NCI-H1092 treated with DMSO at 0.1 percent for 48 hours (cell line): ENCODE measurements at places on chromosomes 6 and 20.

DNA sequence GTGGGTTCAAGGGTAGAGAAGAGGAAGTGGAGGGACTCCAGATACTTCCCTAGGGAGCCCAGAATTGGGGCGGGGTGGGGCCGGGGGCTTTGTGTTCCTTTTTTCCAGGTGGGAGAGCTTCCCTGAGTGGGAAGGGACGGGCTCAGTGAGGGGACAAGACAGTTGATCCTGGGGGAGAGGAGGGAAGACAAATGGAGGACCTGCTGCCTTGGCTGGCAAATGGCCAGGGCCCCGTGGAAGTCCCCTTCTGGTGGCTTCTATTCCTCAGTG, 2.6 kb downstream of the CTSZ start:
- no peak for DNase-seq

- DNase-seq: no peak
Observed at GRCh38 chr6:132410830-132411229, 9.6 kb upstream of the MOXD1 start.

- DNase-seq: no peak
Observed at GRCh38 chr6:30895343-30895742, 11.0 kb downstream of the DDR1 start.

DNA sequence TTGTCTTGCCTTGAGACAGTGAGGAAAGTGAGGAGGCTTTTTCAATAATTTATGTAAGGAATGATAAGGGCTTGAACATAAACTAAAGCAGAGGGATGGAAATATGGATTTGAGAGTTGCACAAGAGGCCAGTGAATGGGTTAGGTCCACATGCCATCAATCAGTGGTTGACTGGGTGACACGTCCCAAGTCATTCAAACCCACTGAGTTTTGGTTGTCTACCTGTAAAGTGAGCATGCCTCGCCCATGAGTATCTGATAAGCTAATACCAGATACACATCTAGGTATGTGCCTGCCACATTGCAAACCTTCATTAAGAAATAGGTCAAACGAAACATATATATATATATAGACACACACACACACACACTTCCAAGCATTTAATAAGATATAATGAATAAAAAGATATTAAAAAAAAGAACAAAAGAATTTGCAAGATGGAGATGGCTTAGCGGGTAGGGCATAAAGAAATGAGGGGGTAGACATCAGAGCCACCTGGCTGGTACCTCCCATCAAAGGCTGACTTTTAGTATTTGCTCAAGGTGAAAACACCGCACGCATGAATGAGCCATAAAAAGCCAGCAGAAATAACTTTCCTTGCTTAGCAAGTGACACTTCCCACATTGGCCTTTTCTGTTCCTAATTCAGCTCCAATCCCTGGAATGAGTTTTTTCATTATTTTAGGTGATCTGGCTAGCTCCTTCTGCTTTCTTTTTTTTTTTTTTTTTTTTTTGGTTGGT, 109.1 kb upstream of the GGTLC1 start:
- no peak for DNase-seq

DNA sequence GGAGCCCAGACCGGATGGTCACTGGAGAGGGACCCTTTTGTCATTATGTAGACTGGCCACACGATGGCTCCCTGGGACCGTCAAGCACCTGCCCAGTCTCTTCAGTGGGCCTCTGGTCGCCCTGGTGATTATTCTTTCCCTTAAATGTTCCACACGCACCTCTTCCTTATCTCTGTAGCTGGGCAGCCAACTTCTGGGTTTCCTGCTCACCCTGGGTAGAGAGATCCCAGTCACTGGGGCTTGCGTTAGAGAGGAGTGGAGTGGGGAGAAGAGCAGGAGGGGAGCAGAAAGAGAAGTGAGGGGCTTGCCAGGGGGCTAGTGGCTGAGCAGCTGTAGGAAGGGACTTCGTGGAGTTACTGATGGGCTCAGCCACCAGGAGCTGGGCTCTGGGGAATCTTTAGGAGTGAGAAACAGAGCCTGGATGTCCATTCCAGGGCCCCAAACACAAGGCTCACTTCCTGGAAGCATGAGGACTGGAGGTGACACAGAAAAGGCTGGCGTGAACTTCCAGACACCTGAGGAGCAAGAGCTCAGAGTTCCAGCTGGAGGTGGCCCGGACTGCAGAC, 150.1 kb downstream of the DHX35 start:
- DNase-seq: peak; percentile 65

DNA sequence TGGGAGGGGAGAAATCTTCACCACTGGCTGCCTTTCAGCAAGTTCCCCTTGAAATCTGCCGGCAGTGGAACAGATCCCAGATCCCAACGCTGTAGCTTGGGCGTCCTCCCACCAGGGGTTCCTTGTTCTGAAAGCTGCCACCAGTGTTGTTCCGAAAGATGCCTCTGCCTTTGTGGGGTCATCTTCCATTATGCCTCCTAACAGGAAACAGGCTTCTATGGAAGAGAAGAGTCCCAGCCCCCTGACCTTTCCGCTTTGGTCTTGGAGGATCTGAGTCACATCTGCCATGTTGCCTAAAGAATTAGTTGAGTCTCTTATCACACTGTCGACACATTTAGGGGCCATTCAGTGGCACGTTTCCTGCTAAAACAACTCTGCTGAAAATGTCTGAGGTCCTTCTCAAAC, 57.5 kb upstream of the NFATC2 start:
- no peak for DNase-seq

DNA sequence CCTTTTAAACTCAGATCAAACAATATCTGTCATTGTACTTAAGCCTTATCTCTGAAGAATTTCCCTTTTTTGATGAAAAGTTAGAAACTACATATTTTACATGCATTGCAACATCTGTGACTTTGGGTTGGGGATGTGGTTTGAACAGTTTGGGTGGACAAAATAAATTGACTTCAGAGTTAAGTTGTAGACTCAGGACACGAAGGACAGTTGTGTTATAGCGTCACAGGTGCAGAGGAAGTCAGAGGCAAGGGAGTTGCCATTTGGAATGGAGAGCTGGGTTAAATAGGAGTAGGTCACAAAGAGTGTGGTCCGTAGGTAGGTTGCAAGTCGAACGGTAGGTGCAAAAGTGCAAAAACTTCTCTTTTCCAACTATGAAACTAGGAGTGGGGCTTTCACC, 46.0 kb downstream of the ZFAND3 start:
- DNase-seq: no peak

GRCh38 chr20:11278461-11278860, 604.7 kb upstream of the JAG1 start:
- DNase-seq: no peak

GRCh38 chr20:17374086-17374485, 147.2 kb downstream of the PCSK2 start:
- no peak for DNase-seq

DNA sequence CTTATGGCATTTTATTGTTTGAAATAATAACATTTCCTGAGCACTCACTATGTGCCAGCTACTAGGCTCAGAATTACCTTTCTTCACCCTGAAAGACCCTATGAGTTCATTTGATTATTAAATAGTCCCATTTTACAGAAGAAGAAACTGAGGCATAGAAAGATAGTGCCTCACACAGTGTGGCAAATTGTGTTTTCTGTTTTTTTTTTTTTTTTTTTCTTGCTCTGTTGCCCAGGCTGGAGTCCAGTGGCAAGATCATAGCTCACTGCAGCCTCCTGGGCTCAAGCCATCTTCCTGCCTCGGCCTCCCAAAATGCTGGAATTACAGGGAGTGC, 59.7 kb upstream of the PTPN1 start:
- no peak for DNase-seq

DNA sequence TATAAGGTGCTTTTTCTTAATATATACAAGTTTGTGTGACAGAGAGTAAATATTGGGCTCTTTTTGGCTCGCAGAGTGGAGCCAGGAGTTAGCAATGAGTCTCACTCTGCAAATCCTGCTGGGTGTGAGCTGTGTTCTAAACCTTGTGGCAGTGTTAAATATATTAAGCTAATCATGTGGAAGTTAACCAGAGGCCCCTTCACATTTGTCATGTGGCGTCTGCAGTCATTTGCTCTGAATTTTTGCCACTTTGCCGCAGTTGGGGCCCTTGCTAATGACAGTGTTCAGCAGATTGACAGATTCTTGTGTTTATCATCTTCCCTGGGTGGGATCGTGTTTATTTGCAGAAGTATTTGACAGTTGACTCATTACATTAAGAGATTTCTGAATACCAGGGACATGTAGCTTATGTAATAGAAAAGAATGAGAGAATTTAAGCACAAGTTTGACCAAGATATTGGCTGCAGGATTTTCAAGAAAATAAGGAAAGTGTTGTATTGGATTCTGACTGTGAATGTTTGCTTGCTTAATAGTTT, 37.9 kb downstream of the SPATA2 start:
- DNase-seq: no peak

DNA sequence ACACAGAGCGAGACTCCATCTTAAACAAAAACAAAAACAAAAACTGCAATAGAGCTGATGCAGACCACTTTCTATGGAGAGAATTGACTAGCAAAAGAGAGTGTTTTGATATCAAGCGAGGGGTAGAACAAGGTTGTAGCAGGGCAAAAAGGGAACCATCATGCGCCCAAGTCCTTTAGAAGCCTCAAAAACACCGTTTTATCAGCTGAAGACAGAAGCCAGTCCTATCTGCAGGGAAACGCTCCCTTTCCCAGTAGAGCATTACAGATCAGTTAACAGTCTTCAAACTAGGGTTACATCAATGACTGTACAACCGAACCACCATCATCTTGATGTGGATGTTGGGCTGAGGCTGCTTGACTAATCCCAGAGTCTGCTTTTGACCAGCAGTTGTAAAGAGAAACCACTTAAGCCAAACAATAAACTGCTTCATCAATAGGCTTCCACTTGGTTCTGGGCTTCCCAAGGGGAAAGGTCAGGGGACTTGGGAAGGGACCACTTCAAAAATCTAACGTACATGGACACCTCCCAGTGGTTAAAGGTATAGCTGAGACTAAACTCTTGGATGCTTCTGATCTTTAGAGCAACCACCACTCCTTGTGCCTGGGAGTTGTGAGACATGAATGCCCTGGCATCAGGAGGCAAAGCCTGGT, 59.6 kb upstream of the SPDEF start:
- no peak for DNase-seq

DNA sequence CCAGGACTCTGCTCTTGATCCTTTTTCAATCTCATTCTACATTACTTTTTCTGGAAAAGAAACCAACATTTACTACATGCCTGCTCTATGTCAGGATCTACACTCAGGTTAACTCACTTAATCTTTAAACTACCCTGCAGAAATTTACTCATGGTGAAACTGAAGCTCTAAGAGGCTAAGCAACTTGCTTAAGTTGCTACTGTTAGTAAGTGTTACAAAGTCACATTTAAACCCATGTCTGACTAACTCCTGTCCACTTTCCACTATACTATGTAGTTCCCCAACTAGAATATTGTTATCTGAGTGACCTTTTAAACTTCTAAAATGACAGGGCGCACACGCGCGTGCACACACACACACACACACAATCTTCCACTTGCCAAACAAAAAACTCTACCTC, 5.0 kb downstream of the CEP162 start:
- DNase-seq: no peak

GRCh38 chr6:140718021-140718420, 1343.6 kb upstream of the CITED2 start:
- DNase-seq: no peak

GRCh38 chr6:24606200-24606930, 39.6 kb downstream of the KIAA0319 start:
- no peak for DNase-seq

GRCh38 chr6:137351890-137352289, 132.7 kb upstream of the IFNGR1 start:
- DNase-seq: no peak

- DNase-seq: no peak
Observed at GRCh38 chr20:63522091-63522868, 1.7 kb downstream of the PPDPF start.
